ENCODE measurements at places on chromosomes 7 and 10.

DNA sequence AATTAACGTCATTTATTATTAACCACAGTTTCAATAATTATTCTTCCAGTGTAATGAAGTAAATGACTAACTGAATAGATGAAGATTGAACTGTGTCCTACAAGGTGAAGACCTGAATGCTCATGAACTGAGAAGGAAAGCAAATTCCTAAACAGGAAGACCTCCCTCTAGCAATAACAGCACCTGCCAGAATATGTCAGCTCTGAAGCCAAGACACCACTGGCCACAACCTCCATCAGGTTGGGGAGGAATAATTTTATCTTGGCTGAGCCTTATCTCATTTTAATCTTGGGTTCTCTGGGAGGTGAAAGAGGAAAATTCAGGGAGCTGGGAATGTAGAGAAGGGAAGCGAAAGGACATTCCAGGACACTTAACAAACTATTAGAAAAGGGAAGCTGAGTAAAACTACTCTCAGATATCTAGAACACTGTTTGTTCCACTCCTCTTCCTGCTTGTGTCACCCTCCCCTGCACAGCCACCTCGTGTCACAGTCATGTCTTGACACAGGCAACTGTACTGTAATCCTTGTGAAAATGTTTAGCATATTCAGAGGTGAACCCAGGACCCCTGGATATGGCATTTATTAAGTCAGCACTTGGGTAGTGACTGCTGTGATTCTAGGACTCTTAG, 4.6 kb upstream of the SLC13A1 start:
- no peak for DNase-seq

- DNase-seq = no peak
Measured at GRCh38 chr10:129912986-129913695, 50.9 kb downstream of the EBF3 start.

DNA sequence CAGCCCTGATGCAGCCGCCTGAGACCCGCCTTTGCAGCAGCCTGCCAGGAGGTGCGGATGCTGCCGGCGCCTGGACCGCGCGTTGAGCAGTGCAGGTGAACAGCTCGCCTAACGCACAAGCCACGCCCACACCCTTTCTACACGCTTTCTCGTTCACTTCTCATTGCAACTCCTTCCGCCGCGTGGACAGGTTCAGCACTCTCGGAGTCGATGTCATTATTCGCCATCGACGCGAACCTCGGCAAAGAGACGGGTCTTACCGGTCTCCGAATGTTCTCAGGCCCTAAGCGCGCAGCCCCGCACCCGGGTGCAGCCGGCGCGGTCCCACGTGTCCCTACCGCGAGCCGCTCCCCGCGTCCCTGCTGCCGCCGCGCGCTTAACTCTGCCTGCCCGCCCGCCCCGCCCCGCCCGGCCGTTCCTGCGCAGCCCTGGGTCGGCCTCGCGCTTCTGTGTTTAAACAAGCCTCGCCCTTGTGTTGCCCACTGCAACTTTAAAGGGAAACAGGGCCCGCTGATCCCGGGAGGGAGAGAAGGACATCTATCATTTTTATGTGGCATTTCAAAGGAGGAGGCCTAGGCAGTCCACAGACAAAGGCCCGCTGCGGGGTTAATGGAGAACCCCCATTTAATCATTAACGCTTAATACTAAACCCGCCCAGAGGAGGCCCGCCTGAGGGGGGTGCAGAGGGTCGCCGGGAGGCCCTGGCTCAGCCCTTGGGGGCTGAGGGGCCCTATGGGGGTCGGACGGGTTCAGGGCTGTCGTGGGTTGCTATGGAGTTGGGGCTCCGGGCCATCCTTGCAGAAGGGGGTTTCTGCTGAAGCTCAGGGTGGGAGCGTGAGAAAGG, 128.5 kb downstream of the WDR11 start:
- DNase-seq = no peak

GRCh38 chr7:85600395-85600794, 413.5 kb upstream of the SEMA3D start:
- no peak for DNase-seq

DNA sequence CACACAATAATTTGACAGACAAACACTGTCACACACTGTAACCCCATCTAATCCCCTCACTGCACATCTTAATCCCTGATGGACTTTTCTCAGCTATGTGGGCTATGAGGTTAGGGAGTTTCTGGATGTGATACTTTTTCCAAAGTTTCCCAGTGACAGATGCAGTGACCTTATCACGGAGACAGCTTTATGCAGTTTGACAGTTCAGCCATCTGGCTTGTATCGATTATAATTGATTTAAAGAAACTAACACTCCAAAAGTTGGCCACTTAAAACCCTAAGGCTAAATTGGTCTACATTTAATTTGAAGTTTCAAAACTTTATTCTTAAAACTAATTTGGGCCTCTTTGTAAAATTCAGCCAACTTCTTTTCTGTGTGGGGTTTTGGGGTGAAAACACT, 196.7 kb downstream of the SDK1 start:
- DNase-seq = no peak

GRCh38 chr10:112131346-112131745, 52.2 kb downstream of the GPAM start:
- no peak for DNase-seq

DNA sequence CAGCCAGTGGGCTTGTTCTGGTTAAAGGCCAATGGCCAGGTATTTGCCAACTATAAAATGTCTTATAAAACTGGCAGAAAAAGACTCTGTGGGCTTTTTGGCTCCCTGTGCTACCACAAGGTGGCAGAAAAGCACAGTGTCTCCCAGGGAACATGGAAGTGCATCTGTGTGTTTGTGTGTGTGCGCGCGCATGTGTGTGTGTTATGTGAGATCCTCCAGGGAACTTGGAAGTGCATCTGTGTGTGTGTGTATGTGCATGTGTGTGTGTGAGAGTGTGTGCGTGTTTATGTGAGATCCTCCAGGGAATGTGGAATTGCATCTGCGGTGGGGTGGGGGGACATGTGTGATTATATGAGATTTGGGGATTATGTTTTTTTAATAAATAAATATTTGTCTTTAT, 30.2 kb upstream of the ABI1 start:
- no peak for DNase-seq

DNA sequence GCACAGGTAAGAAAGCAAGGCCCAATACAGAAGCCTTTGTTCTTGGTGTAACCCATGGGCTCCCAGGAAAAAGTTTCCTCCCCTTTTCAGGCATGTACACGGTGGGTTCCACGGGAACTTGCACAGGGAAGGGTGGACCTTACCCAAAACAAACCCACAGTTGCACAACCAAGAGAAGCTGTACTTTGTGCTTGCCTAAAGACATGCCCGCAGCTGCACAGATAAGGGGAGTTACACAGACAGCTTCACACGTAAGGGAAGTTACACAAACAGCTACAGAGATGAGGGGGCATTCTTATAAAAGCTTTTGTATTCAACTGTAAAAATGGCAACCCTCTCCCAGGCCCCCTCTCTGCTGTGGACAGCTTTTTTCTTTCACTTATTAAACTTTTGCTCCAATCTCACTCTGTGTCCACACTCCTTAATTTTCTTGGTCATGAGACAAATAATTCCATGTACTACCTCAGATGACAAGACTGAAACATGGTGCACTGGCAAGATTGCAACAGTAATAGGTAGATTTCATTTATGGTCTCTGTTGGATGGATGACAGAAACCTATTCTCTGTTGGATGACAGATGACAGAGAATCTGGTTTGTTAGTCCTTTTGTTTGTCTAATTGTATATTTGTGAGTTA, 72.9 kb downstream of the ATE1 start:
- no peak for DNase-seq

GRCh38 chr7:19932549-19933249, 159.3 kb upstream of the TMEM196 start:
- DNase-seq = no peak

- no peak for DNase-seq
Measured at GRCh38 chr7:123131556-123131955, 68.2 kb downstream of the SLC13A1 start.

- no peak for DNase-seq
Measured at GRCh38 chr7:26515314-26515842, 223.7 kb downstream of the SNX10 start.

DNA sequence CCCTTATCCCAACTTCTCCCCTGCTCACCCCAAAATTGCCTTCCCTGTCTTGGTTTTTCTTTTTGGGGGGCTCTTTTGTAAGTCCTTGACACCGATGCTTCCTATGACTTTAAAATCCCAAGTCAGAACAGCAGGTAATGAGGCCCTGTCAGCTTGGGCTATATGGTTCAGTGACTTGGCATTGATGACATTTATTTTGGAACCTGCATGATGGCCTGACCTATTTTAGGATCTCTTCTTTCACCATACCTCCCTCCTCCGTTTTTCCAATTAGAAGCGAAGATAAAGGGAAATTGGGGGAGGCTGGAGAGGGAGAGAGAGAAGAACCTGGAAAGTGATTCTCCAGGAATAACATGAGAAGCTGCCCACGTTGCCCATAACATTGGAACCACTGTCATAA, 424.9 kb upstream of the AUTS2 start:
- no peak for DNase-seq

- no peak for DNase-seq
Measured at GRCh38 chr7:41984888-41985287, 252.1 kb downstream of the GLI3 start.

DNA sequence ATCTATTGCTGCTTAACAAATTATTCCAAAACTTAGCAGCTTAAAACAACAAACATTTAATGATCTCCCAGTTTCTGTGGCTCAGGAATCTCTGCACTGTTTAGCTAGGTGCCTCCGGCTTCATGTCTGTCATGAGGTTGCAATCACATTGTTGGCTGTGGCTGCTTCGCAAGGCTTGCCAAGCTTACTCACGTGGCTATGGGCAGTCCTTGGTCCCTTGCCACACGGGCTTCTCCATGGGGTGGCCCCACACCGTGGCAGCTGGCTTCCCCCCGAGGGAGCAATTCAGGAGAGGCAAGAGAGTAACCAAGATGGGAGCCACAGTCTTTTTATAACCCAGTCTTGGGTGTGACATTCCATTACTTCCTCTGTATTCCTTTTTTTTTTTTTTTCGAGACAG, 67.4 kb downstream of the NEURL1 start:
- no peak for DNase-seq

DNA sequence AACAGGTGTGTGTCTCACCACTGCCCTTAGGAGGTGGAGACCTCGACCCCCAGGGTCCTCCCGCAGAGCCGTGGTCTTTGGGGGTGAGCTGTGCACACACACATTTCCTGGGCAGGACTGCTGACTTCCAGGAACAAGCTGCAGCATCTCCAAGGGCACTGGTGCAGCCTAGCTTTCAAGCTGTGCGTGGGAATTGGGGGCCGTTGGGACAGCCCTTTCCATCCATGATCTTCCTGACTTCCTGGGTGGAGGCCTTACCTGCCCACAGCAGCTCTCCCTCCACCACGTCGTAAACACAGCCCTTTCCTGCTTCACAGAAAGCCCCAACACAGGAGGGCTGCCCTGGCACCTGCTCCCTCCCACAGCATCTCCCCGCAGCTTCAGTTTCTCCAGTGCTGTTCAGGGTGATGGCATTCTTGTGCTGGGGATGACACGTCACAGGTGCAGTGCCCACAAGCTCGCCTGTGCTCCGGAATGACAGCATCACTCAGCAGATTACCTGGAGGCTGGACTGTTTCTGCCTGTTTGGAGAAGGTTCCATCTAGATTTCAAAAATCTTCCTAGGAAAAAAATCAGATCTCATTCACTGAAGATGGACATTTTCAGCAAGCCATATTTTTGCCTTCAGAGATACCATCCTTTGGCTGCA, 208.0 kb upstream of the PPP2R2D start:
- no peak for DNase-seq

DNA sequence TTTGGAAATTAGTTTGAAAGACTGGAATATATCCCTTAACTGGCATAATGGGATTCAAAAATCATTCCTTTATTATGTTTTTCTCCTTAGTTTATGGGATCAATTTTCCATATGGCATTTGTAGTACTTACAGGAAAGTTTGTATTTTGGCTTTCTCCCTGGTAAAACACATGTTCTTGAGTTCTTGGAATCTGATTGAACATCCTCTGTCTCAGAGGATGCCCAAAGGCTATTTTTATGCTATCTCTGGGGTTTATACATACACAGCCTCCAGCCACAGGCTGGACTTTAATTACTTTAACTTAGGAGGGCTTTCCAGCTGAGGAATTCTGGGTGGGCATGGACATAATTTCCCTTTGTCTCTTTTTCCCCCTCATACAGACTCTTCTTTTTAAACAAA, 236.4 kb downstream of the HGF start:
- no peak for DNase-seq
